Naive thymus-derived CD8-positive, alpha-beta T cell (primary cell): ENCODE measurements at places on chromosomes 7 and 10. TPM values are rescaled to one million over a fixed set of nuclear protein-coding genes. Genes with fewer than 3 reads are reported as not detected.

The LRRC17 gene
- 0.60 TPM for total RNA-seq

DNA sequence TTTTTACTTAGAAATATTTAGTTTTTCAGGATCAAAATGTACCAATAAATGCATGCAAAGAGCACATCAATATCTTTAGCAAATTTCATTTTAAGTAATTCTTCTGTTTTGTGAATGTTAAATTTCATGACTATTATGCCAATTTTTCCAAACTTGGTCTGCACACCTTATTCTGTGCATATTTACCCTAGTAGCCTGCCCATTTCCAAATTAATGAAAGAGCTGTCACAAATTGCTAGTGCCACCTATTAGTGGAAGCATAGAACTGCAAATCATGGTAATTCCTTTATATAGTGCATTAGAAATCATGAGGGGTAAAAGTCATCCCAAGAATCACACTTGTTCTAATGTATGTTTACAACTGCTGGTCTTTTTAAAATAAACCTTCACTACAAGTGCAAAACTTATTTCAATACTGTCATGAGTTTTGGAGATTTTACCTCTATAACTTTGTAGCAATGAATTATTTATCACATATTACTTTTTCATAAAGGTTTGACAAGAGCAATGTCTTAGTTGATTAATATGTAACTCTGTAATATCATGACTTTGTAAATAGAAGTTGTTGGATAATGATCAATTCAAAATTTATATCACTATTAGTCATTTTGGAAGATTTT is 5.7 kb downstream of the SEMA3A start:
- no peak for DNase-seq

GRCh38 chr7:27976531-27976930 is 204.1 kb downstream of the JAZF1 start:
- no peak for DNase-seq

GRCh38 chr7:77335581-77335980 is 80.6 kb downstream of the GSAP start:
- no peak for DNase-seq

DNA sequence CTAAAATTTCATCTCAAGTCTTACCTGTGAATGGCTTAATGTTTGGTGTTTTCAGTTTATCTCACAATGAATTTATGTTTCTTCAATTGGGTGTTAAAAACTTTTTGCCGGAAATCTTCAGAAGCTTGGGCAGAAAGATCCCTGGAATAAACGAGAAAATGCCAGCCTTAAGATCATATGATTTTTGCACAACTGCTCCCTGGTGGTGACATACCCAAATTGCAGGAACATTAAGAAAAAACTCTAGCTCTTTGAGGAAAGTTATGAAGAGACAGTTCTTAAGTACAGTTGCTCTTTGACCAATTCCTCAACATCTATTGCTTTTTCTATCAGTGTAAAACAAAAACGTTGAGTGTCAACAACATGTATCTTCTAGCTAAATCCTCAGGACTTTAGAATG is 48.2 kb upstream of the CREB5 start:
- no peak for DNase-seq

The ACBD7 gene
- total RNA-seq = 1.2 TPM
